ENCODE measurements at places on chromosomes 2 and 18. TPM values are rescaled to one million over a fixed set of nuclear protein-coding genes. Genes with fewer than 3 reads are reported as not detected.

- H3K4me1 ChIP-seq, result peaks cover 63% of the 10 kb centered on the region
- H3K27me3 ChIP-seq, result no peaks in the 10 kb centered on the region
- peak; percentile 94 for DNase-seq
- H3K27ac ChIP-seq, result peak overlapping the region; percentile 98
Observed at GRCh38 chr18:62384610-62385097, 59.5 kb downstream of the TNFRSF11A start.

DNA sequence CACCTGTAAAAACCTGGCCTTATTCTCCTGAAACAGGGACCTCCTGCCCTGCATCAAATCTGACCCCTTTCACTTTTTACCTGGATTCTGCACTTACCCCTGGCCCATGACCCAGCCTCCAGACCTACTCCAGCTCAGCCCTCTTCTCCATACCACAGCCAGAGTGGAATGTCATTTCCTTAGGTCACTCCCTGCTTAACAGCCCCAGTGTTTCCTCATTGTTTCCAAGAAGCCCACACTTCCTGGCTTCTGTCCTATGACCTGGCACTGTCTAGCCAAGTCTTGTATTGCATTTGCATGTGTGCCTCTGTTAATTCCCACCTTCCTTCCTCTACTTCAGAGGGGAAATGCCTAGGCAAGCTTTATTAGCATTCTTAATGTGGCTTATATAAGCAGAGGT is 51.4 kb upstream of the TRIB2 start:
- no peak overlapping the region for H3K27ac ChIP-seq
- H3K27me3 ChIP-seq, result no peaks in the 10 kb centered on the region
- H3K4me1 ChIP-seq, result no peaks in the 10 kb centered on the region
- H3K4me3 ChIP-seq, result no peak overlapping the region
- H3K36me3 ChIP-seq, result no peaks in the 10 kb centered on the region

- no peaks in the 10 kb centered on the region for H3K27me3 ChIP-seq
- H3K27ac ChIP-seq, result no peak overlapping the region
- DNase-seq, result no peak
- H3K4me1 ChIP-seq, result no peaks in the 10 kb centered on the region
- no peaks in the 10 kb centered on the region for H3K36me3 ChIP-seq
- H3K4me3 ChIP-seq, result no peak overlapping the region
Observed at GRCh38 chr2:77387324-77387723, 134.9 kb downstream of the LRRTM4 start.

DNA sequence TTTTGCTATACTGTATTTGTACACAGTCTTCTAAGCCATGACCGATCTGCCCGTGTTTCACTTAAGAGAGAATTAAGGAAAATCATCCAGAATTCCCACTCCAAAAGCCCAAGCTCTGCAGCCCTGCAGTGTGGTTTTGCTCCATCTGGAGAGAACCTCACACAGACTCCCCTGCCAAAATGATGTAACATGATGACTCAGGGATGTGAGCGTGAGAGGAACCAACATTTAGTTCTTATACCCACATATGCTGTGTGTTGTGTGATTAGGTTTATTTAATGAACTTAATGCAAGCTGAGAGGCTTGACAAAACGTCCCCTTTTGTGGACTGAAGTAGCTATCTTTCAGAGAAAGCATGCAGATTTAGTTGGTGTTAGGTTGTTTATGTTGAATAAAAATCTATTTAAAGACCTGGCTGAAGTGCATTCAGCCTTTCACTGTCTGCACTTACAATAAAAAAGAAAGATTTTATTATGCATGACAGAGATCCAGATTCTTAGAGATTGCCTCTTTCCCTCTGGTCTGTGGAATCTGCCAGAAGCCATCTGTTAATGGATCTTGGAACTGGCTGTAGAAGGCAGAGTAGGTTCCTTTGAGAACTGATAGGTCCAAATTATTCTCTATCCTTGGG is 6.3 kb downstream of the RAB12 start:
- DNase-seq, result peak; percentile 92
- H3K4me3 ChIP-seq, result peak overlapping the region; percentile 8
- H3K36me3 ChIP-seq, result no peaks in the 10 kb centered on the region
- peaks cover 42% of the 10 kb centered on the region for H3K4me1 ChIP-seq
- no peaks in the 10 kb centered on the region for H3K27me3 ChIP-seq

GRCh38 chr2:196427986-196428634 is 211.4 kb upstream of the CCDC150 start:
- no peak for DNase-seq
- H3K27me3 ChIP-seq, result no peaks in the 10 kb centered on the region
- no peaks in the 10 kb centered on the region for H3K36me3 ChIP-seq
- no peak overlapping the region for H3K27ac ChIP-seq
- no peak overlapping the region for H3K4me3 ChIP-seq

- peaks cover 3% of the 10 kb centered on the region for H3K36me3 ChIP-seq
- no peaks in the 10 kb centered on the region for H3K27me3 ChIP-seq
- no peak overlapping the region for H3K27ac ChIP-seq
- peaks cover 15% of the 10 kb centered on the region for H3K4me1 ChIP-seq
- no peak overlapping the region for H3K4me3 ChIP-seq
- DNase-seq, result no peak
Observed at GRCh38 chr2:189083106-189083505, 96.5 kb downstream of the COL5A2 start.

HOXD13 gene
- total RNA-seq, result 0.36 TPM
